ENCODE measurements at places on chromosomes 7 and 10.
A peak's percentile ranks its signal among the peaks of the same experiment; 100 is the strongest.

GRCh38 chr7:26857506-26858240 is 6.7 kb downstream of the SKAP2 start:
- DNase-seq = peak; percentile 79

DNA sequence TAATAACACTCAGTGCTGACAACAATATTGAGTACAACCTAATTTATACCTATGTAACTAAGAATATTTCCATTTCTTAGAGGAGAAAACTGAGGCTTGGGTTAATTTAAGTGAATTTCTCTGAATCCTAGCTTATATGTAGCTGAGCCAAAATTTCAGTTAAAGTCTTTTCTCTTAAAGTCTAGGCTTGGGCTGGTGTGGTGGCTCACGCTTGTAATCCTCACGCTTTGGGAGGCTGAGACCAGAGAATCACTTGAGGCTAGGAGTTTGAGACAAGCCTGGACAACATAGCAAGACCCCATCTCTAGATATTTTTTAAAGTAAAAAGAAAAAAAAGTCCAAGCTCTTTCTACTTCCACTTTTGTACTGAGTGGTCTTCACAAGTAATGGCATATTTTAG is 92.1 kb downstream of the CUL1 start:
- DNase-seq = no peak

DNA sequence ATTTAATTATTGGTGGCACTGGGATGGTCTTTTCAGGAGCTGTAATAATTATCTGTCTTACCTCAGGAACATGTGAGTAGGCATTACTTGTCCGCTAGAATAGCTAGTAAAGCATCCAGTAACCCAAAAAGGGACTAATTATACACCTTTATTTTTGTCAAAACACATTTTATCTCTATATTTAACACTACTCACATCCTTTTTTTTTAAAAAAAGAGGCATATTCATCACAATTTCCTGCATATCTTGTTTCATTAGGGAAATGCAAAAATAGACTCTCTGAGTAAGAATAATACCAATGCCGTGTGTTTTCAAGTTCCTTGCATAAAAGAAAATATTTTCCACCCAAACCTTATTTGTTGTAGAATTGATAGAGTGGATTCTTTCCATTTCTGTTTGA is 99.5 kb downstream of the VTI1A start:
- no peak for DNase-seq

DNA sequence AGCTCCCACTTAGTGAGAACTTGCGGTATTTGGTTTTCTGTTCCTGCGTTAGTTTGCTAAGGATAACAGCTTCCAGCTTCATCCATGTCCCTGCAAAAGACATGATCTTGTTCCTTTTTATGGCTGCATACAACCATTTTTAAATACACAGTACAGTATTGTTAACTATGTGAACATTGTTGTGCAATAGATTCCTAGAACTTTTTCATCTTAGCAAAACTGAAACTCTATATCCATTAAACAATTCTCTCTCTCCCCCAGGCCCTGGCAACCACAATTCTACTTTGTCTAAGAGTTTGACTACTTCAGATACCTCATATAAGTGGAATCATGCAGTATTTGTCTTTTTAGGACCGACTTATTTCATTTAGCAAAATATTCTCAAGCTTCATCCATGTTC is 72.4 kb upstream of the CAPZA2 start:
- no peak for DNase-seq

- DNase-seq = peak; percentile 47
Observed at GRCh38 chr7:129612112-129613015, 844 bp downstream of the NRF1 start.

All from ELF-1 (cell line).